Keratinocyte (primary cell): ENCODE measurements at places on chromosomes 12 and 14.

DNA sequence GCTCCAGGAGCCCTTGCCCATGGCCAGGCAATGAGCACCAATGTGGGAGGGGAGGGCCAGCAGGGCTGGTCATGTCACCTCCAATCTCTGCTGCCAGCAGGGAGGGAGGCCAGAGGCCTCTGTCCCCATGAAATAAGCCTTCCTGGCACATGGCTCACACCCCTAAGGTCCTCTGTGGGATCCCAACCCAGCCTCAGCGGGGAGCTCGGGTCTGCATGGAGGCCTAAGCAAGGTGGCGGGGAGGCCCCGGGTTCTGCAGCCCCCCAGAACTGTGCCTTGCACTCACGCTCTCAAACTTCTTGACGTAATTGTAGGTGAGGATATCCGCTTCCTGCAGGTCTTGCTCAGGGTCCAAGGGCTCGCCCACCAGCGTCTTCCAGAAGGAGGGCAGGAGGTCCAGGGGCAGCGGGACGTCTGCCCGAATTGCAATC lies 41.7 kb downstream of the TRAFD1 start:
- no peak for DNase-seq

DNA sequence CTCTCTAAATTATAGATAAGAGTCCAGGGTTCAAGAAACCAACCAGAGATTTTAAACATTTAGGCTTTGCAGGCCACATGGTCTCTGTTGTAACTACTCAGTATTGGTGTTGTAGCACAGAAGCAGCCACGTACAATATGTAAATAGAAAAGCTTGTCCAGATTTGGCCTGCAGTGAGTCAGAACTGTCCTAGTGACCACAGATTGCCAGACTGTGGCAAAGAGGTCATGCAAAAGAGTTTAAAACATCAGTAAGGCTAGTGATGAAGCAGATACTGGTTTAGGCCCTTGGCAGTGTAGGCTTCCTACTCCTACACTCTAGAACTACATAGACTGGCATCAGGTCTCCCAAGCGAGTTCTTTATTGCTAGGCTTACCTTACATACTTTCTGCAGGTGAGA lies 117.6 kb upstream of the GARIN6 start:
- no peak for DNase-seq

DNA sequence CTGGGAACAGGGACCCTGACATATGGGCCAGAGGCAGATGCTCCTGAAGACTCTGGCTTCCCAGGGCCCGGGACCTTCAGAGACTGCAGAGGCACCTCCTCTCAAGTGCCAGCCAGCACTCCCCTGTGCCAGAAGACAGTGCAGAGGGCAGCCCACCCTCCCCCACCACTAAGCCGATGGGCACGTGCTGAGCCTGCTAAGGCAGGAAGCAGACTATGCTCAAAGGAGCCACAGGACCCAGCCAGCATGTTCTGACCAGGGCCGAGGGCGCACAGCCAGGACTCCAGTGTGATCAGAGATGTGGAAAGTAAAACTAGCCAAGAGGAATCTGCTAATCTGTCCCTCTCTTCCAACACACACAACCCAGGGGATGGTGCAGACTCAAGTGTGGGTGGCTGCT lies 29.8 kb downstream of the DIO3 start:
- DNase-seq: no peak

GRCh38 chr14:104977681-104978653 lies at the start of gene AHNAK2:
Gene AHNAK2 (minus strand): TSS chr14:104978374. CDS start chr14:104978237, 137 bp downstream.
- no peak for DNase-seq

GRCh38 chr14:43475757-43476156 lies 1031.3 kb downstream of the FSCB start:
- DNase-seq: no peak

DNA sequence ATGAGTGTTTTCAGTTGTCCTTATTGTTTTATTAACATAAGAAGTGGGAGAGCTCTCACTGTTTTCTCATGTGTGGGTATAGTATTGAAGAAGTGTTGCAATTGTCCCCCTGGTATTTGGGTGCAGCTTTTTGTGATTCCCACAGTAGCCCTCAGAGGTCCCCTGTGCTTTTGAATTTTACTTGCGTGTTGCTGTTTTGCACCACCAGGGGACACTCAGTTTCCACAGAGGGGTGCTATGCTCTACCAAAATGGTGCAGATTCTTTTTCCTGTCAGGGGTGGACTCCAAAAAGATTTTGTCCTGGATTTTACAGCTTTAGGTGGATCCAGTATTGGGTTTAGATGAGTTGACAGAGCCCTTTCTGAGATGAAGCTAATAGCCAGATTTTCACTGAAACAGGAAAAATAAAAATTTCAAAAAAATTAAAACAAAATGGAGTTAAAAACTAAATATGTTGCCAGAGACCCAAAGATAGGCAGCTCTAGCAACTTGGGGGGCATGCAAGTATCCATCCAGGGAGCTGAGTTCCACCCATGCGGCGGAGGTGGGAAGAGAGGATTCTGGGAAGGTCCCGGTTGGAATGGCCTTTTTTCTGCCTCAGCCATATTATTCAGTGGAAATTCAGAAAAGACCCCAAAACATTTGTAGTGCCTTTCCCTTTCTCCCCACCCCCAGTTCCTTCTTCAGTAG lies 50.2 kb downstream of the TTLL5 start:
- no peak for DNase-seq

- no peak for DNase-seq
Observed at GRCh38 chr12:66203820-66204219, 14.8 kb downstream of the IRAK3 start.

GRCh38 chr12:11710906-11711305 lies 61.4 kb downstream of the ETV6 start:
- no peak for DNase-seq

- DNase-seq: no peak
Observed at GRCh38 chr12:20411345-20411744, 43.0 kb downstream of the PDE3A start.

GRCh38 chr14:62954165-62954564 lies 91.1 kb downstream of the KCNH5 start:
- no peak for DNase-seq

DNA sequence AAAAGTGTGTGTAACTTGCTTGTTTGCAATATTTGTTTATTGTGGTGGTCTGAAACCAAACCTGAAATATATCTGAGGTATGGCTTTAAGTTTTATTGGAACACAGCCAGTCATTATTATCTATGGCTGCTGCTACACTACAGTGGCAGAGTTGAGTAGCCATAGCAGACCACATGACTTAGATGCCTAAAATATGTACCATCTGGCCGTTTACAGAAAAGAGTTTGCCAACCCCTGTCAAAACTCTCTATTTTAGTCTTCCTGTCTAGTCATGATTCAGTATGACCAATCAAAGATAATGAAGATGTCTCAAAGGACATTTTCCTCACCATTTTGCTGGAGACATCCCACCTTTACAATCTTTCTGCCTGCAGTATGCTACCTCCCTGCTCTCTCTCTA lies 242.3 kb downstream of the ANO6 start:
- DNase-seq: no peak

DNA sequence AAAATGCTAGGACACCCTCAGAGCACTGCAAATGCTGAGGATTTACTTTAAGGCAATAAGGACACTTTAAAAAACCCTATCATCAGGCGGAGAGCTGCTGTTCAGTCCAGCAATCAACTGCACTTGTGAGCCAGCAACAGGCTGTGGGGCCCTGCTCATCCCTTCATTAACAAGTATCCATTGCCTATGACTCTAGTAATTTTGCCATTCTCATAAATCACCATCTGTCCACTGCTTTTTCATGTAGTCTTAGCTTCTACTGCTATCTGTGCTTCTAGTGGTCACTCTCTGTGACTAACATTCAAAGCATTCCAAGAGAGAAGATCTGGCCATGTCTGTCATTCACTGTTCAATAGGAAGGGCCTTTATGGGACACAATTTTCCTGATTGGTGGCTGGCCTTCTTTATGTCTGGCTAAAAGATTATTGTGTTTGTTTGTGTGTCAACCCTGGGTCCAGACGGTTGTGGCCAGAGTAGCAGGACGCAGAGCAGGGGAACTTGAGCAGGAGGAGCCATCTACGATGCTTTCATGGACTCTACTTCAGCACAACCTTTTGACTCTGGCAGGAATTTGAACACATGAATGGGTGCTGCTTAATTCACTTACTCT lies 3.6 kb upstream of the KRAS start:
- no peak for DNase-seq

DNA sequence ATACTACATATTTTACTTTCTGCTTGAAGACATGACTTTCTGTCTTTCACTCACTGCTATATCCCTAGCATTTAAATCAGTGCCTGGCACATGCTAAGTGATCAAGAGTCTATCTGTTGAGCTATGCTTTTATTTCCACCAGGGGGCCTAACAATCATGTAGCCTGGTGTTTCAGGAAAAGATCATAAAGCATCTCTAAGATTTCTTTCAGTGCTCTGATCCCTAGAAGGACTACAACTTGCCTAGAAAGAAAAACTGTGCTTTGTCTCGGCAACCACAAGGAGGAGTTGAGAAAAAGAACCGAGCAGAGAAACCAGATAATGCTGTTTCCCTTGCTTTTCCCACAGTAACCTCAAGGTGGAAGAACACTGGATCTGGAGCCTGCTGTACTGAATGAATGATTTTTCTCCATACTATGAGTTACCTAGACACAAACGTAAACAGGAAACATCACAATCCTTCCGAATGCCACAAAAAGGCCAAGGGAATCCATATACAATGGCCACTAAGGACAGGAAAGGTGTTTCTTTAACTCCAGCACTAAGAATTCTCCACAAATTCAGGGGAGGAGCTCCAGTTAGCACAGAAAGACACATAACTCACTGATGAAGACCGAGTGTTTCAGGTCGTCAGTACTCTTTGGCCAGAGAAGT lies 1.2 kb downstream of the CRY1 start:
- peak; percentile 86 for DNase-seq

DNA sequence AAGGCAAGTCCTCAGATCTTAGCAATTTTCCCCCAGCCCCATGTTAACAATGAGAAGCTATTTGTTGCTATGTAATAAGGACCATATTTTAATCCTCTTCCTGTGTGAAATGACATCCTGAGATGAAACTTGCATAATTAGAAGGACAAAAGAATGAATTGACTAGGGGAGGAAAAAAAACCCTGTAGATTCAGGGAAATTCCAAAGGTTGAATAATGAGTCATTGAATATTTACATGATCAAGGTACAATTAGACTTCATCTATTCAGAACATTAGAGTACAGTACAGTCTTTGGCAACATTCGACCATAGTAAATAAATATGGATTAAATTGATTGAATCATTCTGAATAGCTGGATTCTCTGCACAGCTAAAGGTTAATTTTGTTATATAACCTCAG lies 9.4 kb downstream of the MYBPC1 start:
- DNase-seq: no peak

DNA sequence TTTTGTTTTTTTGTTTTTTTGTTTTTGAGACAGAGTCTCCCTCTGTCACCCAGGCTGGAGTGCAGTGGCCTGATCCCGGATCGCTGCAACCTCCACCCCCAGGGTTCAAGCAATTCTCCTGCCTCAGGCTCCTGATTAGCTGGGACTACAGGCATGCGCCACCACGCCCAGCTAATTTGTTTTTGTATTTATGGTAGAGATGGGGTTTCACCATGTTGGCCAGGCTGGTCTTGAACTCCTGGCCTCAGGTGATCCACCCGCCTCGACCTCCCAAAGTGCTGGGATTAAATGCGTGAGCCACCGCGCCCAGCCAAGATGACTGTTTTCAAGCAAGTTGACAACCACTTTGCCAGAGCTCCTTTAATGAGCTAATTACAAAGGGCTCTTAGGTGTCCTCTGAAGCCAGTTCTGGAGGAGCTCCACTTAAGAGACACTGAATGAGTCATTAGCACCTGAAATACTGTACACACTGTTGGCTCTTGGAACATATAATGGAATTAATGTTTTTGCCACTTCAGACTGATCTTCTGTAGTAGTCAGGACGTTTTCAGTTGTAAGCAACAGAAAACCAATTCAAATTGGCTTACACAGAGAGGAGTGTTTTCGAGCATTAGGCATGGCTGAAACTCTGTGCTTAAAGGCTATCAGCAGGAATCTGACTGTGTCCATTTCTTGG lies 55.4 kb upstream of the MED13L start:
- no peak for DNase-seq

DNA sequence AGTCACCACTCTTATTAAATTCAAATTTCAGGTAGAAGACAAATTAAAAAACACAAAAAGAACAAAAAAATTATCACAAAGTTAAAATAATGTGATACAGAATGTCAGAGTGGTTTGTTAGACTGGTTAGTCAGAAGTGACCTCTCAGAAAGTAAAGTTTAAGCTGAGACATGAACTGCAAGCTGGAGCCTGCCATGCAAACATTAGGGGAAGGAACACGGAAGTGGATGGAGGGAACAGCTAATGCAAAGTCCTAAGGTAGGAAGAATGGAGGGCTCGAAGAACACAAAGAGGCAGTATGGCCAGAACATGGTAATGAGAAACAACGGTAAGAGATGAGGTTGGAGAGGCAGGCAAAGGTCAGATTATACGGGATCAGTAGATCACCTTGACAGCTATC lies 41.7 kb downstream of the WDHD1 start:
- no peak for DNase-seq

DNA sequence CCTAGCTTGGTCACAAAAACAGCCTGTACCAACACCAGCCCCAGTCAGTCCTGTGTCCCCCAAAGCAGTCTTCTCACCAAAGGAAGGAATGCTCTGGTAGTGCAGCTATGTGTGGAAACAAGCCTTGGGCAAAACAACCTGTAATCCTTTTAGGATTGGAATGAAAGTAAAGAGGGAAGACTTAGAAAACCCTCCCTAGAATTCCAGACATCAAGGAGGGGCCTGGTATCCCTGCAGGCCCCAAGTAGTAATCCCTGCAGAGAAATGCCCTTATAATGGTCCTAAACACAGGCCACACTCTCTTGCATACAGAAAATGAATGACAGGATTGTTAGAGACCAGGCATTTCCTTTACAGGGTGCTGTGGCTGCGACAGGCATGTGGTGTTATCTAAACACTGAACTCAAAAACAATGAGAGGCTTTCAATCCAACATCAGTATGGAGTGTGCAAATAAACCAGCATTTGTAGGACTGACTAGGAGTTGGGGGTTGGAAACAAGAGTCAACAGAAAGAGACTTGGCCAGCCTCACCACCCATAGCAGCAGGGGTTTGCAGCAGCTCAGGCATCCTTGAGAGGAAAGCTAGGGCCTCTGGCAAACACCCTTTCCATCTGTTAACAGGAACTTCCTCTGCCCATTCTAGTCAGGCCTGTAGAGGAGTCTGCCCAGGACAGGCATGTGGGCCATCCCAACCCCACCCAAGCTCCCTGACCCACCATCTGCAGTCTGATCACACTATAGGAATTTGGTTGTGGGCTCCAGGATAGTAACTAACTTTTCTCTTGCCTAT lies 59.1 kb downstream of the DCAF5 start:
- DNase-seq: no peak

DNA sequence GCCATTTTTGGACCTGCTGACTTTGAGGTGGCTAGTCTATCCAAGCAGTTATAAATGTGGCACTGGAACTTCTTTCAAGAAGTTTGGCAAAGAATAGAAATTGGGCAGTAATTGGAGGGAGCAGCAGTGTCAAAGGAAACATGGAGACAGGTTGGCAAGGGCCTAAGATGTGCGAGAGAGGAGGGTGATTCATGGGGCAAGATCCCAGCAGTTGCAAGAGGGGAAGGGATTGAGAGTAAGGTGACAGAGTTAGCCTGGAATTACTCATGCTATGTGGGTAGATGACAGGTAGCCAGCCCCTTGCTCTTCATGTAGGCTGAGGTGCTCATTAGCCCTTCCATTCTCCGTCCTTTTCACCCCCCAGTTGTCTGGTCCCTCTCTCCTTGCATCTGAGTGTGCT lies 42.2 kb downstream of the FBXL14 start:
- DNase-seq: no peak
